Cardiac muscle cell (in vitro differentiated cells and primary cell): ENCODE measurements at places on chromosomes 2 and 18. TPM values are rescaled to one million over a fixed set of nuclear protein-coding genes. Genes with fewer than 3 reads are reported as not detected.
A peak's percentile ranks its signal among the peaks of the same experiment; 100 is the strongest.

DNA sequence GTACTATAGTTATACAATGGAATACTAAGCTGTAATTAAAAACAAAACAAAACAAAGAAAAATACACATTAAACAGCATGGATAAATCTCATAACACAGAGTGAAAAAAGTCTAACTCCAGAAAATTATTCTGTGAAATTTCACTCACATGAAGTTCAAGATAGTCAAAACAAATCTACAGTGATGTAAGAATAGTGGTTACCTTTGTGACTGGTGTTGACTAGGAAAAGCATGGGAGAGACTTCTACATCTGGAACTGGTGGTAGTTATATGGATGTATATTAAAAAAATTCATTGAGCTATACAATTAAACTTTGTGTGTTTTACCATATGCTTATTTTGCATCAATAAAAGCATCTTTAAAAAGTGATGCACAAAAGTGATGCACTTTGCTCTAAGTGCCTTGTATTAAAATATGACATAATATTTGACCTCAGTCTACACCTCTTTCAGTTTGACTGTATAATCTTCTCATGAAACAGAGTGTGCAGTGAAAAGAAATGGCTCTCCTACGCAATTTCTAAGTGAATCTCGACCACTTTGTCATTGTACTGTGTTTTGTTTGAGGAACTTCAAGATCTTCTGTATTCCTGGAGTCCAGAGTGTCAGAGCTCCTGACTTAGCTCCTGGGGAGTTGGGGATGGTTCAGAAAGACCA lies 28.0 kb downstream of the STAT4 start:
- no peak overlapping the region for H3K27ac ChIP-seq
- DNase-seq, result no peak
- H3K4me3 ChIP-seq, result no peak overlapping the region
- no peaks in the 10 kb centered on the region for H3K36me3 ChIP-seq
- no peaks in the 10 kb centered on the region for H3K4me1 ChIP-seq

- peaks cover 4% of the 10 kb centered on the region for H3K36me3 ChIP-seq
- no peak overlapping the region for H3K4me3 ChIP-seq
- H3K4me1 ChIP-seq, result peaks cover 66% of the 10 kb centered on the region
- no peaks in the 10 kb centered on the region for H3K27me3 ChIP-seq
- peak; percentile 97 for DNase-seq
Measured at GRCh38 chr2:160367887-160368286, 125.7 kb downstream of the RBMS1 start.

Gene RAMP1
- 3.1 and 5.6 TPM in 2 replicates for total RNA-seq

- peaks cover 37% of the 10 kb centered on the region for H3K4me1 ChIP-seq
- no peaks in the 10 kb centered on the region for H3K36me3 ChIP-seq
- peak; percentile 9 for DNase-seq
- H3K27me3 ChIP-seq, result no peaks in the 10 kb centered on the region
- H3K27ac ChIP-seq, result peak overlapping the region; percentile 77
Measured at GRCh38 chr18:3649135-3649632, 199.2 kb downstream of the TGIF1 start.

DNA sequence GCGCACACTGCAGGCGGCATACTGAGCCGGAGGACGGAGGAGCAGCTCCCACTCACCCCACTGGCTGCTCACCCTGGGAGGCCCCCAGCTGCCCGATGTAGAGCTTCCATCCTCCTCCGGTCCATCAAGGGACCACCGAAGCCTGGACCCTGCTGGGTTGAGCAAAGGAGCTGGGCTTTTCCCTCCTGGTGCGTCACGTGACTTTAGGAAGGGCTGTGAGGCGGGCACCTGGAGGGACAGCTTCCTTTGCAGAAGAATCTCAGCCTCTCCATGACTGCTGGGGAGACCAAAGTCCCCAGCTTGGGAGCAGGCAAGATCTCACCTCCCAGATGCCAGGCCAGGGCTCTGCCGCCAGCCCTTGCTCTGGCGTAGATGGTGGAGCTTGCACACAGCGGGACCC lies 102.7 kb downstream of the TWIST2 start:
- H3K27me3 ChIP-seq, result no peaks in the 10 kb centered on the region
- no peaks in the 10 kb centered on the region for H3K4me1 ChIP-seq
- H3K36me3 ChIP-seq, result no peaks in the 10 kb centered on the region
- no peak for DNase-seq
- no peak overlapping the region for H3K27ac ChIP-seq

DNA sequence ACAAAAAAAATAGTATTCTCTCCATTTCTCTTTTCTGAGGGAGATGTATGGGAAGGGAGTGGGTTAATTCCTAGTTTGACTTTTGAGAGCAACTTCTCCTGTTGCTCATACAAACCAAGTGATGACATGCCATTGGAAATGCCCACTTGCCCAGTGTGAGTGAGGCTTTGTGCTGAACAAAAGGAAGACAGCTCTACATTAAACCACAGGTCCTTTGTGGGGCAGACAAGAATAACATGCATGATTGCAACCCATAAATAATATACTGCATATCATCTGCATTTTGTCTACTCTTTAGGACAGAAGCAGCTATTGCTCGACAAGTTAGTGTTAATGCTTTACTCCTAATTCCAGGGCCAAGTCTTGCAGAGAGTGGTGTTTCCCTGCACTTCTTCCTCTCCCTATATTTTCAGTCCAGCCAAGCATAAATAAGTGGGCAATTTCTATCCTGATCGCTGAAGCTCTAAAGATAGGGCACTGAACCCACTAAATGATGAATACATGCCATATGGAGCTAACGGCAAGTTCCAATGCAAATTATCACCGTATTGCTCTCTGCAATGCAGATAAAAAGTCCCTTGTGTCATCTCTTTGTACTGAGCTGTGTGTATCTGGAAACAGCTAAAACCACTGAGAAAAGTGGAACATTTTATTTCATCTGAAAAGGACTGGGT lies 19.4 kb upstream of the EHBP1 start:
- no peaks in the 10 kb centered on the region for H3K27me3 ChIP-seq
- no peak for DNase-seq
- no peaks in the 10 kb centered on the region for H3K36me3 ChIP-seq
- no peak overlapping the region for H3K4me3 ChIP-seq
- no peak overlapping the region for H3K27ac ChIP-seq
- peaks cover 11% of the 10 kb centered on the region for H3K4me1 ChIP-seq

Gene AMER3
- 0.25 and 1.2 TPM in 2 replicates for total RNA-seq

DNA sequence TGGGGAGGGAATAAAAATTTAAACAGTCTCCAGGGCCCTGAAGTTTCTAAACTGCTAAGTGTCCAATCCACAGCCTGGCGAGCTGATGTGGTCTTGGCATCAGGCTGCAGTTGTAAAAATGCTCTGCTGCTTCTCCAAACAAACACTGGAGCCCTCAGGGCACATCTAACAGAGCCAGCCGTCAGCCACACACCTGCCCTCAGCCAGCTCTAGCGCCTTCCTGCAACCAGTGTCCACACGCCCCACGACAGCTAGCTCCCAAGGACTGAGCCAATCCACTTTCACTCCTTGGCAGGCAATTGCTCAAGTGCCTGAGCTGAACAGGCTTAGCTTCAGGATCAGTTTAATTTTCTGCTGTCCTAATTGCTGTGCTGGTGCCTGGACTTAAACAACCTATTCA lies 446.4 kb upstream of the RAB12 start:
- H3K4me1 ChIP-seq, result no peaks in the 10 kb centered on the region
- H3K36me3 ChIP-seq, result no peaks in the 10 kb centered on the region
- H3K4me3 ChIP-seq, result no peak overlapping the region
- DNase-seq, result no peak
- no peak overlapping the region for H3K27ac ChIP-seq

DNA sequence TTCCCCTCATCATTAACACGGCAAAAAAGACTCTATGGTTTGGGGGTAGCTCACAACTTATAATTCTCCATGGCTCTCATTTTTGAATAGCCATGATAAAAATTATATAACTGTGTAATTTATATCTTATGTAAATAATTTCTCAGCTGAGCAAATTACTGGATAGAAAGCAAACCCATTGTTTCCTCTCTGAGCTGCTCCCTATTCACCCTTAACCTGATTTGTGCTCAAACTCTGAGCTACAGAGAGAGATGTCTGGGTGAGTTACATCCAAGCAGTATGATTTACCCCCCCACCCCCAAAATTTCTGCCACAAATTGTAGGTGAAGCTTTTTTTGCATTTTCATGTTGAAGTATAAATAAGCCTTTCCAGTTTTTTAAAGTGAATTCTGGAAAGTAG lies 123.7 kb downstream of the TFCP2L1 start:
- H3K36me3 ChIP-seq, result no peaks in the 10 kb centered on the region
- no peak overlapping the region for H3K4me3 ChIP-seq
- no peaks in the 10 kb centered on the region for H3K4me1 ChIP-seq
- H3K27ac ChIP-seq, result no peak overlapping the region
- no peak for DNase-seq
- no peaks in the 10 kb centered on the region for H3K27me3 ChIP-seq

Gene CCDC178
- 0.49 TPM in 1 of 2 replicates, not detected in the other for total RNA-seq

Gene CDH2
- 205 and 267 TPM in 2 replicates for total RNA-seq

DNA sequence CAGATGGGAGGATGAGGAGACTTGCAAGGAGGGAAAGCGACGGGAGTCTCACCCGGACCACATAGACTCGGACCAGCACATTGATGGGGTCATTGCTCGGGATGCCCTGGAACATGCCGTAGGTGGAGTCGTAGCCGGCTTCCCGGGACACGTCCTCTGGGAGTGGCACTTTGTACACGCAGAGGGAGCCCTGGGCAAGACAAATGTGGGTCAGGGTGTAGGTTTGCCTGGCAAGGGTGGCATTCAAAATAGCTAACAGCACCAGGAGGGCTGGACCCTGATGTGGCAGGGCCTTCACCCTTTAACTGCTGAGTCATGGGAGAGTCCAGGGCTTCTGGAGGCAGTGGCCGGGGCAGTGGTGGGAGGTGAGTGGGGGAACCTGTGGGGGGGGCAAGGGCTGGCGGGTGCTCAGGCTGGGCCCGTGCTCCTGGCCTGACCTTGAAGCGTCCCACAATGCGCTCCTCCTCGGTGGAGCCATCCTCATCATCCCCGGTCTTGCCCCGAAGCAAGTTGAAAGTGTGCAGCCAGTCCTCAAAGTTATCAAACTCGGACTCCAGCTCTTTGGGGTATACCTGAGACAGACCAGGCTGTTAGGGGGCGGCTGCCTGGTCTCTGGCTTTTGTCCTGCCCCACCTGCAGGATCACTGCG lies 11.1 kb downstream of the OTOF start:
- no peak overlapping the region for H3K27ac ChIP-seq
- no peaks in the 10 kb centered on the region for H3K27me3 ChIP-seq
- no peak for DNase-seq
- H3K36me3 ChIP-seq, result no peaks in the 10 kb centered on the region
